Astrocyte of the hippocampus (primary cell): ENCODE measurements at places on chromosomes 2 and 18.

DNA sequence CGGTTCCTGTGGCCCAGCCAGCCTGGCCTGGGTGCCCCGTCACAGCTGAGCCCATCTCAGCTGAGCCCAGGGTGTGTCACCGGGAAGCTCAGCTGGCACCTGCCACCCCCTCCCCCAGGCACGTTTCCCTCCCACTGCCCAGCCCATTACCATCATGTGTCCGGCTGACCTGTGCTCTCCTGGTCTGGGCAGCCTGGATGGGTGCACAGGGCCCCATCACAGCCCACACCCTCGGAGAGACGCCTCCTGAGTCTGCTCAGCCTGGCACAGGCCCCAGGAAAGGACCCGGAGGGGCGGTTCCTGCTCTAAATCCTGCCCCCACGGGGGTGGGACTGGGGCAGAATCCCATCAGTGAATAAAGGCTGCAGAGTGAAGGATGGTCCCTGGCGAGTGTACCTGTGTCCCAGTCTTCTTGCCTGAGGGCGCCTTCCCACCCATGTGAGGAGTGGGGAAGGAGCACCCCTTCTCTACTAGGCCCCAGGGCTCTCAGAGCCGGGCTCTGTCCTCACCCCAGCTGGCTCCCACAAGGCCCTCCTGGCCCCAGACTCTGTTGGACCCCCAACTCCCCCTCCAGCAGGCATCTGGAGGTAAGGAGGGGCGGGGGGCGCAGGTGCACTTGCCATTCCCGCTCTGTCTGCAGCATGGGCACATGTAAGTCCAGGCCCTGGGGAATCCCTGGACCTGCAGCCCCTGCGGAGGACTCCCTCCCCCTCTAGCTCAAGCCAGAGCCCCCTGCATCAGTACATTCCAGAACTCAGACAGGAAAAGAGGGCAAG, 21.2 kb downstream of the GPC1 start:
- DNase-seq = peak; percentile 33

DNA sequence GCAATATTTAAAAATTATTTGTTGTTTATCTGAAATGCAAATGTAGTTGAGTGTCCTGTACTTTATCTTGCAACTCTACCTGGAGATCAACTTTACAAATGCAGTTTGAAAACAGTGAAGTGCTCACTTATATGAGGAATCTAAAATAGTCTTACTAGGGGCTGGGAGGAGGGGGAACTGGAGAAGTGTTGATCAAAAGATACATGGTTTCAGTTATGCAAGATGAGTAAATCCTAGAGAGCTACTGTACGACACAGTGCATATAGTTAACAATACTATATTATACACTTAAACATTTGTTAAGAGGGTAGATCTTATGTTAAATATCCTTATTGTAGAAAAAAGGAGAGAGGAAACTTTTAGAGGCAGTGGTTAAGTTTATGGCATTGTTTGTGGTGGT, 241.9 kb downstream of the BCL11A start:
- DNase-seq = no peak

DNA sequence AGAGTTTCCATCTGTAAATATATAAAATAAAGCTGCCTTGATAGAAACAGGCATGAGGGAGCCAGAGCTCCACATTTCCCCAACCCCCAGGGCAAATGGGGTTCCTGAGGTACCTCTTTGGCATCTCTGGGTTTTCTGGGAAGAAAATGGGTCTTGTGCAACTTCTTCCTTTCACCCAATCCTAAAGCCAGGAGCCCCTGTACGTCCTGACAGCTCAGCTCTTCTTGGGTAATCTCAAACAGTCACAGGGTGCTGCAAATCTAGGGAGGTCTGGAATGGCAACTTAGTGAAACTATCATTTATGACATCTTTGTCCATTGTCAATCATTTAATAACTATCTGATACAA, 36.6 kb upstream of the STAT1 start:
- no peak for DNase-seq

DNA sequence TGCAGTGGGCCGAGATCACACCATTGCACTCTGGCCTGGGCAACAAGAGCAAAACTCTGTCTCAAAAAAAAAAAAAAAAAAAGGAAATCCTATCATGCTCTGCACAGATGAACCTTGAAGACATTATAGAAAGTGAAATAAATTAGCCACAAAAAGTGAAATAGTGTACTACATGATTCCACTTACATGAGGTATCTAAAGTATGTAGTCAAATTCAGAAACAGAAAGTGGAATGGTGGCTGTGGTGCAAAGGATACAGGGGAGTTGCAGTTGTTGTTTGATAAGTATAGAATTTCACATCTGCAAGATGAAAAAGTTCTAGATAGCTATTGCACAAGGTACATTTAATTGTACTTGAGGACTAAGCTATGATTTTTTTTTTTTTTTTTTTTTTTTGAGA, 5.2 kb downstream of the ZRANB3 start:
- DNase-seq = no peak

- no peak for DNase-seq
These were observed 170.5 kb upstream of the KCNJ3 start for GRCh38 chr2:154527962-154528361.

DNA sequence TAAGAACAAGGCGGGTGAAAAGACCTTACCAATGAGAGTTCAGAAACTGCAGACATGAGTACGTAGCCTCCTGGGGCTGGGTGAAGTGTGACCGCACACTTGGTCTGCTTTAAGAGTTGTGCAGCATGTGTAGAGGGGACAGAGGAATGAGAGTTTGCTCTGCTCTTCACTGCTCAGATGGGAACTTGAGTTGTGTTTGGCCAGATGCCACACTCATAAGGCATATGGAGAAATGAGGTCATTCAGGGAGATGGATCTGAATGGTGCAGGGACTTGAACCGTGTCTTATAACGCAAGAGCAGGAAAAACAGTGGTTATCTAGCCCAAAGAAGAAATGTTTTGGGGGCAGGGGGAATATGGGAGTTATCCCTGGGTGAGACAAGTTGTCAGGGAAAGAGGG, 273.8 kb upstream of the LYPD1 start:
- peak; percentile 11 for DNase-seq

DNA sequence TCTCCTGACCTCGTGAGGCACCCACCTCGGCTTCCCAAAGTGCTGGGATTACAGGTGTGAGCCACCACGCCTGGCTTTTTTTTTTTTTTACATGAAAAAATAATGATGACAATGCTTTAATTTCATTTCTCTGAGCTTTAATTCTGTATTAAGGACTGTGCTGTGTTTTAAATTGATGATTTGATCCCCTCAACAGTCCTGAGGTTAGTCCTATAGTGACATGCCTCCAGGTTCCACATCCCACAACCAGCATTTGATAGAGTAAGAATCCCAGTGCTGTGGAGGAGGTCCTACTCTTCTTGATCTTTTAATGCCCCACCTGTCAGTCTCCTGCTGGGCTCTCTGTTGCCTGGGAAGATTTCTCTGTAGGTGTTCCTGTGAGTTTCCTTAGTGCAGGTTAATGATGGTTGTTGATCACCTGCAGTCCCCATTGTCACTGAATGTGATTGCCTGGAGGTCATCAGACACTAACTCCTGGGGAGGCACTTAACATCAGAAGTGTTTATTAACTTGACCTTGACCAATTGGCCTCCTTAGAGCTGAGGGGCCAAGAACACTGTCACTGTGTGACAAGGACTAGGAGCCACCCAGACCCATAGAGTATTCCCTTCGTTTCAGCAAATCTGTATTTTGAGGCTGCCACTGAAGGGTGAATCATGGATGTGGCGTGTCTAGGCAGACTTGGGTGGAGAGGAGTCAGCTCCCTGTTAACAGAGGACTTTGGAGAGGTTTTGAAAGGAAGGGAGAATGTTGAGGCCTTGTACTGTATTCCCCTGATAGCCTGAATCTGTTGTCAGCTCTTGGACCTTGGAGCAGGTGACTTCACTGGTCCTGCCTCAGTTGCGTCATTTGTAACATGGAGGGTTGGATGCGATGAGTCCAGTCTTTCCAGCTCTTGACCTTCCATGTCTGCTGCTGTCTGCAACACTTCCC, 11.5 kb downstream of the ASAP2 start:
- no peak for DNase-seq

- no peak for DNase-seq
These were observed 13.9 kb upstream of the SLC66A3 start for GRCh38 chr2:11141319-11141718.

DNA sequence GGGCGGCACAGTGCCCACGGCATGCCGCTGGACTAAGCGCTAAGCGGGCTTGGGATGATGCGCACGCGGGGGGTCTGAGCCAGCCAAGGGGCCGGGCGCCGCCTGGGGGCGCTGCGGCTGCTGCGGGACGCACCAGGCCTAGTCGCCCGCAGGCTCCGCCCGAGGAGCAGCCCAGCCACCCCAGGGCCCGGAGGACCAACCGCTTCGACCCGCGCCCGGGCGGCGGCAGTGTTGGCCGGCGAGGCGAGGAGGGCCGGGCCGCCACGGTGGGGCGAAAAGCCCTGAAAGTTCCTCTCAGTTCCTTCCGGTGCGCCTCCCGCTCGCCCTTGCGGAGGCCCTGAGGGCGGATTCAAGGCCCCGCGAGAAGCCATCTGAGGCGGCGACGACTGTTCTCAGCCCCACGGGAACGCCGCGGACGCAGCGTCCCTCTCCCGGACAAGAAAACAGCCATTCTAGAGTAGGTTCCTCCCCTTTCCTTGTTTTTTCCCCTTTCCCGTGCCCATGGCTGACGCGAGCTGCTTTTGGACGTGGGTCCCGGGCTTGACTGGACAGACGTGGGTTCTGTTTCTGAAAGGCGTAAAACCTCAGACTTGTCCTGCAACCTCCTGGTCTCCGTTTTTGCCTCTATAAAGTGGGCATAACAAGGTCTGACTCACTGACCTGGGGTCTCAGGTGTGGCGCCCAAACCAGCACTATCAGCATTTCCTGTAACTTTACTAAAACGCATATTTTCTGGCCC, at the start of gene ANKAR:
Gene ANKAR (plus strand): TSS at position 297 of the 739 bp plus-strand sequence. CDS start 1,821 bp downstream, outside the sequence.
- peak; percentile 97 for DNase-seq
